ENCODE measurements at places on chromosomes 2 and 18.
A peak's percentile ranks its signal among the peaks of the same experiment; 100 is the strongest.

GRCh38 chr2:15271276-15271675, 289.9 kb downstream of the NBAS start:
- peak; percentile 12 for DNase-seq

DNA sequence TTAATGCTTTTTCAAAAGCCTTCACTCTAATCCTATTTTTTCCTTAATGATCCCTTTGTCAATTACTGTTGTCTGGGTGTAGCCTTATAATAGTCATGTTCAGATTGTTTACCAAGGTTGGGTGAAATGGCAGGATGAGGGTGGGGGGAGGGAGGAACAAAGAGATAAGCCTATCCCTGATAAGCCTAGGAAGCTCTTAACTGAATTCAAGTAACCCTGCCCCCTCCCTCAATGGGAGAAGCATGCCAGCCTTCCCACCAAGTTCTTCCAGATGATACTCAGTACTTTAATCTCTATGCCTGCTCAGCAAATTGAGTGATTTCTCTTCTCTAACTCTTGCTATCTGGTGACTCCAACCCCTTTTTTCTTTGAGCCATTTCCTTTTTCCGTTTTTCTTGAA, 180.3 kb upstream of the ETAA1 start:
- peak; percentile 15 for DNase-seq

- DNase-seq: no peak
Measured at GRCh38 chr18:2108591-2108990, 462.7 kb downstream of the METTL4 start.

DNA sequence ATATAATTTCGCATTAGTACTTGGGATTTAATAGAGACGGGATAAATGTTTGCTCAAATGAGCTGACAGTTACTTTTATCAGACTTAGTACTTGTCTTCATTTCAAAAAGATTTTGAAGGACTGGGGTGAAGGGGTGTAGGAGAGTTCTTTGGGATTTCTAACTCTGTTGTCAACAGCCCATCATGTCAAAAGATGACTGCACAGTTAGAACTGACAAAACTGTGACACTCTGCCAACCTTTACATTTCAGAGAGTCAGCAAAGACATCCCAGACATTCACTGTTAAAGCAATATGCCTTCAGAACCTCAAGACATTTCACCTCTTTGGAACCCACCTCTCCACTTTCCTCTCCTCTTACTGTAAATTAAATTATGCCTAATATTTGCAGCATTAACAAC, 285.4 kb upstream of the SPHKAP start:
- DNase-seq: no peak

GRCh38 chr2:63698786-63699548, 110.2 kb downstream of the MDH1 start:
- DNase-seq: peak; percentile 19

DNA sequence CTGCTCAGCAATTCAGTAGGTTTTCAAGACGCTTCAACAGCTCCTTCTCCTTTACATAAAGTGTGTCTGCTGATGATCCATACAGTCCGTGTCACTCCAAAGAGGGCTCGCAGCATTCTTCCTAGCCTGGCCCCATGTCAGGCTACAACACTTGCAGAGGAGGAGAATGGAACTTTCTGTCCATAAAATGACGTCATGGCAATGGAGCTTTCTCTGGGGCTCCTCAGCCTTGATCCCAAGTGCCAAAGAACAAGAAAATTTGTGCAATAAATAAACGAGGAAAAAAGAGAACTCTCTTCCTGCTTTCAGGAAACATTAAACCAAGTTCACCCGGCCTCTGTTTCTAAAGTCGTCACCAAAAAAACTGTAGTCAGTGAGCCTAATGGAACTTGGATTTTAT, 199.5 kb upstream of the MEIS1 start:
- no peak for DNase-seq

DNA sequence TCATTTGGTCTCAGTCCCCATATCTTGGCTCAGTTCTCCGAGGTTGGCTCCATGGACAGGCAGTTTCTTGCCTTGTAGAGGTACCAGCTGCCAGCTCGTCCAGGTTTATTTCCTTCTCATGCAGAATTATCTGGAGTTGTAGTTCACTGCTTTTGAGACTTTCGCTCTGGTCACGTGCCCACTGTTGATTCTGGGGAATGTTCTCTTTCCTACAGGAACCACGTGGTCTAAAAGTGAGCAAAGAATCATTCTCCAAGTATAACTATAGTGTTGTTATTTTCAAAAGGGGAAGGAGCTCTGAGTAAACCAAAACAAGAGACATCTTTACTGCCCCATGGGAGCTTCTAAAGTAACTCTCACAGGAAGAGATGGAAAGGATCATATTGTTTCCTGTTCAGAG, 41.2 kb upstream of the RAB27B start:
- DNase-seq: no peak

DNA sequence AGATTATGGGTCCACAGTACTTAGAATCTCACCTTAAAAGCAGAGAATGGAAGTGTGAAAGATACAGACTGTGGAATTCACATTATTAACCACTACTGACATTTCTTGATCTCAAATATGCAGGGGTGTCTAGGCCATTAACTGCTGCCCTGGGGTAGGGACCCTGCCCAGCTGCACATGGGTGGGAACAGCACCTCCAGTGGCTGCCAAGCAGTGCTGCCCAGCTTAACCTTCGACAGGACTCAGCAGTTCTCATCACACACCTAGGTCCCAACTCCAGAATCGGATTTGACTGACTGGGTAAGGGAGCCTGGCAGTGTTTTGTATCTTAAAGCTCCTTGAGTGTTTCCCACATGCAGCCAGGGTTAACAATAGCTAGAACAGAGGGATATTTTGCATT, 14.9 kb downstream of the ERFE start:
- no peak for DNase-seq

GRCh38 chr2:63902149-63902548, 60.5 kb downstream of the UGP2 start:
- DNase-seq: no peak

- DNase-seq: no peak
Measured at GRCh38 chr2:151842830-151843690, 14.8 kb upstream of the ARL5A start.

GRCh38 chr2:218872645-218873358, 7.8 kb upstream of the WNT10A start:
- no peak for DNase-seq

DNA sequence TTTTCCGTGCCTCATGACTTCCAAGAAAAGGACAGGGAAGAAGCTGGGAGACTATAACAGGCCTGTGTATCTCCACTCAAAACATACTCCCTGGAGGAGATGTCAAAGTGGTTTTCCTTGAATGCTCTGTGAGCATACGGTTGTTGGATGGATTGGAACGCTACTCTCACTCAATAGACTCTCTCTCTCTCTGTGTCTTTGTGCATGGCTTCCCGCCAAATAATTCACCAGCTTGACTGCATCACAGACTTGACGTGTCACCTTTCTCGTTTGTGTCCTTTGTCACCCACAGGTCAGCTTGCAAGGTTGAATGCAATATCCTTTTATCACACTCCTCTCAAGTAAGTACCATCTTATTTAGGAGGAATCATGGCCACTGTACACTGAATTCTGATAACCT, 156.8 kb upstream of the MAPRE2 start:
- DNase-seq: no peak

GRCh38 chr2:54850171-54851122, 127.0 kb downstream of the EML6 start:
- DNase-seq: no peak

GRCh38 chr18:9968081-9968848, 54.4 kb downstream of the VAPA start:
- no peak for DNase-seq

GRCh38 chr2:166031054-166031453, 77.5 kb upstream of the TTC21B start:
- DNase-seq: no peak

- no peak for DNase-seq
Measured at GRCh38 chr2:27640722-27641245, 11.9 kb downstream of the GPN1 start.

DNA sequence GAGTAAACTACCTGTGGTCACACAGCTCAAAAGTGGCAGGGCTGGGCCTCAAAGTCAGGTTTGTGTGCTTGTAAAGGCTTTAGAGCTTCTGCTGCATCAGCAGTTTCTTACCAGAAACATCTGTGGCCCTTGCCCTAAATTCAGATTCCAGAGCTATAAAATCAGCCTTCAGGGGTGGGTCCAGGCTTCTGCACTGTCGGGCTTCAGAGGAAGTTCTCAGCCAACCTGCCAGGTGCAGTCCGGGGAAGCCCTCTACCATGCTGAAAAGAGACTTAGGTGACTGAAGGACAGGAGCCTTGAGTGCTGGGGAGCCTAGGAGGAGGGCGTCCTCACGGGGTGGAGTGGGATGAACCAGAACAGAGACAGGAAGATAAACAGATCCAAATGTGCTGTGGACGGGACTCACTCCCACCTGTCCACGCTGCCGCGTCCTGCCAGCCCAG, 69.9 kb upstream of the HS6ST1 start:
- no peak for DNase-seq

DNA sequence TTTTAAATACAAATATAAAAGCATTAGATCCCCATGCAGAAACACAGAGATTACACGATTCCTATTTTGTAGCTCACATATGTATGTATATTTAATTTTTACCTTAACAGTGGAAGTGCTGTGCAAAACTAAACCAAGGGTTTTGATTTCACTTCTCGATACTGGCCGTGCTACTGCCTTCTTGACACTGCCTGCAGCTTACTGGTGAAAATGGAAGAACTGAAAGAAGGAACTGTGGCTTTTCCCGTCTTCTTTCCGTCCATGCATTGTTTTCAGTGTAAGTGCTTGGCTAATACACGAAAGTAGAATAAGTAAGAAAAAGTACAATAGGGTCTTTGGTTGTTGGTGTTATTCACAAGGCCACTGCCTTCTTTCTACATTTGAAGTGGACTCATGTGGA, 129.5 kb downstream of the NDUFA10 start:
- no peak for DNase-seq

DNA sequence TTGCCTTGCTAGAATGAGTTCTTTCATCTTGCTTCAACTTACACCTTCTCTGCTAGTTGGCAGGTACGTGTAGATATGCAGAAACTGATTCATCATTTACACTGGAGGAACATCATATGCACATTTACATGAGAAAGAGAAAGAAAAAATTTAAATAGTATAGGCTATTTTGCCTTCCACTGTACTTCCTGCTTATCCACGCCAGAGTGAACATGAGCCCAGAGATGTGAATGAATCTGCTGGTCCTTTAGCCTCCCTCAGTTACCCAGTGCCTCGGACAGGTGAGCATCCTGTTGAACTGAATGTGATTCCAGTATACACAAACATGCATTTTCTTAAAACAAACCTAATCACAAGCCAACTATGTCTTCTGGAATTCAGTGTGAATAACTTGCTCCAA, 83.6 kb downstream of the SESTD1 start:
- DNase-seq: no peak

- DNase-seq: no peak
Measured at GRCh38 chr2:34549710-34550345, 950.7 kb upstream of the FAM98A start.

GRCh38 chr18:35451032-35451431, 46.7 kb downstream of the INO80C start:
- DNase-seq: no peak

DNA sequence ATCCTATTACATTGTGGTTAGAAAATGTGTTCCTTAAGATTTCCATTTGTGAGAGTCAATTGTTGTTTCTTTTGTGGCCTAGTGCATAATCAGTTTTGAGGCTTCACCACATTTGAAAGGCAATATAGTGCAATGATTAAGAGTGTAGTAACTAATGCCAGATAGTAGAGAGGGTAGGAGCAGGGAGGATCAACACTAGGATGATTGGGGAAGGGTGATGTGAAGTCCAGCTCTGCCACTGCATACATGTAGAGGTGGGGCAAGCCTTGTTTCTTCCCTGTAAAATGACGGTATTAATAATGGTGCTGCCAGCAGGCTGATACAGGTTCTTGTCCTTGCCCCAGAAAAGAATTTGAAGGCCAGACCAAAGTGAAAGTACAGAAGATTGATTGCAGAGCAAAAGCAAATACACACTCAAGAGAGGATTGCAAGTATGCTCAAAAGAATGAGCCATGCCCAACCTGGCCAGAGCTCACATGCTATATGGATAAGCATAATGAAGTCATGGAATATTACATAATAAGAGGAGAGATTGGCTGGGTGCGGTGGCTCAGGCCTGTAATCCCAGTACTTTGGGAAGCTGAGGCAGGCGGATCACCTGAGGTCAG, 8.0 kb downstream of the SP100 start:
- DNase-seq: no peak

DNA sequence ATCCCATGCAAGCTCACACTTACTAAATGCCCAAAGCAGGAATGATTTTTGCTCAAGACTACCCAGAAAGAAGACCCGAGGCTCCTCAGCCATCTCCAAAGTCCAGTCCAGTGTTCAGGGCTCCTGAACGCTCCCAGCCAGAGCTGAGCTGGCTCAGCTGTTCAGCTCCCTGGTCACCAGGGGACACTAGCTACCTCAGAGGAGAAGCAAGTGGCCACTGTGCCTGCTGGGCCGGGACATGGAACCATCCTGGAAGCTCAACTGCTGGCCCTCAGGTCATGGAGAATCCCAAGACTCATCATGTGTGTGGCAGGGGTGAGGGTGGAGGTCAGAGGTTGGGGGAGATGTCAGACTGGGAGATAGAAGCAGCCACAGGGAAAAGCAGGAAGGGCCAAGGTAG, 89.0 kb downstream of the GALNT14 start:
- no peak for DNase-seq

- DNase-seq: no peak
Measured at GRCh38 chr18:50079571-50080295, 115.2 kb downstream of the MYO5B start.

GRCh38 chr2:240559286-240559685, 871 bp upstream of the DUSP28 start:
- DNase-seq: no peak

GRCh38 chr18:62518460-62519375, 4.1 kb upstream of the ZCCHC2 start:
- no peak for DNase-seq

GRCh38 chr2:232549655-232550353, 553 bp downstream of the TIGD1 start:
- DNase-seq: no peak

DNA sequence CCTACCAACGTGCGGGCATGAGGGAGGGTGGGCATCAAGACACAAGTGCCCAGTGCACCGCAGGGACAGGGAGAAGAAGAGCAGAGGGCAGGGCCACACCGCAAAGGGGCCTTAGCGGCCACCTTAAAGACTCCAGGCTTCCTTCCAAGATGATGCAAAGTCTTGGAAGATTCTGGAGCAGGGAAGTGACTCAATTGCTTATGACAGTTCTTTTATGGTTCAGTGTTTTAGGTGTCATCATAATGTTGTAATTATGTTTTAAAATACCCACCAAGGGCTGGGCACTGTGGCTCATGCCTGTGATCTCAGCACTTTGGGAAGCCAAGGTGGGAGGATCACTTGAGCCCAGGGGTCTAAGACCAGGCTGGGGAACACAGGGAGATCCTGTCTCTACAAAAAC, 44.5 kb upstream of the SEMA4C start:
- DNase-seq: no peak

- no peak for DNase-seq
Measured at GRCh38 chr2:115939902-115940301, 1497.5 kb downstream of the DPP10 start.

GRCh38 chr18:12825230-12825629, 58.8 kb downstream of the PTPN2 start:
- DNase-seq: no peak

- DNase-seq: no peak
Measured at GRCh38 chr18:76055578-76055977, 439.5 kb downstream of the ZNF516 start.
